Chondrocyte (in vitro differentiated cells): ENCODE measurements at places on chromosomes 7 and 10. TPM values are rescaled to one million over a fixed set of nuclear protein-coding genes. Genes with fewer than 3 reads are reported as not detected.

GRCh38 chr7:95545007-95545615 lies 51.2 kb downstream of the PDK4 start:
- H3K4me1 ChIP-seq = peaks cover 47% of the 10 kb centered on the region
- no peak for DNase-seq
- H3K27me3 ChIP-seq = peaks cover 5% of the 10 kb centered on the region
- H3K27ac ChIP-seq = peak overlapping the region; percentile 87

SPDYE2 gene
- total RNA-seq = not detected in 3 replicates

DNA sequence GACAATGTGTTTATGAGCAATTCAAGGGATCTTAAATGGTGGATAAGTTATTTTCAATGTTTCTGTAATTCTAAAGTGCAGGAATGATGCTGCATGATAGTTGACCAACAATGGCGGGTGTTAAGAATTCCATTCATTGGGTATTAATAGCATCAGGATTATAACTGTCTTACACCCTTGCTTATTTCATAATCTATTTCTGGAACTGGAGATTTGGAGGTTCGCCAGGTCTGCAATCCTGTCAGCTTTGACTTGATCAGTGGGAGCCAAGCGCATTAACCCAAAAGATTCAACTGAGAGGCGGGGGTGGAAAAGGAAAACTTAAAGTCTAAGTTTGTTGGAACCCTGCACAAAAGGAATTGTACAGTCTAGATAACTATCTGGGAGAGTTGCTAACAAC lies 114.9 kb upstream of the ZEB1 start:
- H3K27me3 ChIP-seq = no peaks in the 10 kb centered on the region
- H3K4me3 ChIP-seq = no peak overlapping the region
- DNase-seq = no peak
- peaks cover 7% of the 10 kb centered on the region for H3K4me1 ChIP-seq
- no peak overlapping the region for H3K27ac ChIP-seq

AKR1D1 gene
- total RNA-seq = not detected in 3 replicates

GRCh38 chr10:4698075-4698474 lies 127.9 kb upstream of the AKR1E2 start:
- no peak for DNase-seq
- no peak overlapping the region for H3K27ac ChIP-seq
- H3K27me3 ChIP-seq = no peaks in the 10 kb centered on the region
- no peak overlapping the region for H3K4me3 ChIP-seq
- no peaks in the 10 kb centered on the region for H3K36me3 ChIP-seq

DNA sequence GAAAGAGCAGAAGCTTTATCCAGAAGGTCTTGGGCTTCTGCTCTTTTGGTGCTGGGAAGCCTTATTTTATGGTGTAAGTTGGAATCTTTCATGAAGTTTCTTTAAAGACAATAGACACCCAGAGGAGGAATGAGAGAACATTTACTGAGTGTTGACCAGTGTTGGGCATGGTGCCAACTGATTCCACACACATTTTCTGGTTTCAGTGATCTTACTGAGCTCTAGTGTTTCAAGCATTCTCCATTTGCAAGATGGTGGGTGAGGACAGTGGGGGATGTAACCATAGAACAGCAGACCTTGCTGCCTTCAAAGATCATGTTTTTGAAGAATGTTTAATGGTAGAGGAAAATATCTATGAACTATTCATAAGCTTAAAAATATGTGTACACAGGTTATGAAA lies 114.6 kb downstream of the LRMDA start:
- no peak for DNase-seq
- no peak overlapping the region for H3K27ac ChIP-seq
- H3K4me1 ChIP-seq = peaks cover 71% of the 10 kb centered on the region
- no peaks in the 10 kb centered on the region for H3K36me3 ChIP-seq

PLOD3 gene
- total RNA-seq = 129 to 156 TPM (median 149 TPM) in 3 replicates

DNA sequence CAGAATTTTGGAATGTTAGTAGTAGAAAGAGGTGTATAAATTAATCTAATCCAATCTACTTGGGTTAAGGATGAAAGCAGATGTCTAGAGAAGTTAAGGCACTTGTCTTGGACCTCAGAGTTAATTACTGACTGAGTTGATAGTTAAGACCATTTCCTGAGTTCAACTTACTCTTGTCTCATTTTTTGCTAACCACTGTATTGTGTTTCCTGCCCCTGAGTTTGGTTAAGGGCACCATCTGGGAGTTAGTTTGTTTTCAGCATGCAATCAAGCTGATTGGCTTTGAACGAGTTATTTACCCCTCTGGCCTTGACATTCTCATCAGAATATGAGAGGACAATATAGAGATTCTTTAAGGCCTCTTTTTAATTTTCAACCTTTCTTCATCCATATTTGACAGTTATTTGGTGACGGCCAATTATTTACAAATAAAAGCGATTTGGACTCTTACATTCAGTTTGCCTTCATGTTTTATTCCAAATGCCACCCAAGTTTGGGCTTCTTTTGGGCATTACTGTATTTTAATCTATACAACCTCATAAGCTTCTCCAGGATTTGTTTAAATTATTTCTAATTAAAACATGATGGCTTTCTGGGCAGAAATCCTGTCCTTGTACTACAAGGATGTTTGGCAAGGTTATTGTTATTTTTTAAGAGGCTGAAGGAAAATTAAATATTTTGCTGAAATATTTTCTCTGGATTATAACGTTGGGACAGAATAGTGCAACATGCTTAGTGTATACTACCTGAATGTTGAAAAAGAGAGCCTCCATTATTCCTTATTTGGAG lies 225.0 kb downstream of the CACNB2 start:
- H3K4me3 ChIP-seq = no peak overlapping the region
- DNase-seq = no peak
- peaks cover 22% of the 10 kb centered on the region for H3K4me1 ChIP-seq
- H3K36me3 ChIP-seq = peaks cover 2% of the 10 kb centered on the region

DNA sequence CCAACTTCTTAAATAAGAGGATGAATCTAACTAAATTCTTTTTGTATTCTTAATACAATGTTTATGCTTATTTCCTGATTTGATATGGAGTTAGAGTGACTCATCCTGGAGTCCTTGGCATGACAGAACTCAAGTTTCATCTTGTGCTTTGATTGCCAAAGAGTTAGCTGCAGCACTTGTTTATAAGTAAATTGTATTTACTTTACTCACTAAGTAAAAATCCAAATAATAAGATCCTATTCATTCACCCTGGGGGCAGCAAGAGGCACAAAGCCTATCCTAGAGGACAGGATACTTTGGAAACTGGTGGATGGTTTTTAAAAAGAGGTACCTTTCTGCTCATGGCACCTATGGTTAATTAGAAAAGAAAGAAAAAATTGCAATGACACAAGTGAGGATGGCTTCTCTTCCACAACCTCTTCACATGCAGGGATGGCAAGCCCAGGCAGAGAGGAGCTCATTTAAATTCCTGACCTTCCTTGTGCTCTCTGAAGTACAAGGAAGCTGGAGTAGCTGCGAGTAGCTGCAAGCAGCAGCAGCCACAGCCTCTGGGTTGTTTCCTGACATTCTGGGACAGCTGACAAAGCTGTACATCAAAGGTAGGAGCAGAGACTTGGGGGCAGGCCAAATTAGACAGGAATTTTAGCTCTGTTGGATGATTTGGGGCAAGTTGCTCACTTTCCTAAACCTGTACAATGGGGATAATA lies 28.5 kb upstream of the CROT start:
- H3K36me3 ChIP-seq = peaks cover 4% of the 10 kb centered on the region
- H3K4me3 ChIP-seq = no peak overlapping the region
- DNase-seq = no peak
- H3K27ac ChIP-seq = no peak overlapping the region
- H3K4me1 ChIP-seq = peaks cover 10% of the 10 kb centered on the region

ABCF2 gene
- 35.8 to 42.2 TPM (median 37.7 TPM) in 3 replicates for total RNA-seq

GRCh38 chr10:96130326-96130995 lies 364 bp downstream of the ZNF518A start:
- H3K36me3 ChIP-seq = peaks cover 16% of the 10 kb centered on the region
- peak overlapping the region; percentile 99 for H3K27ac ChIP-seq
- H3K4me3 ChIP-seq = peak overlapping the region; percentile 92
- peaks cover 2% of the 10 kb centered on the region for H3K27me3 ChIP-seq

DNA sequence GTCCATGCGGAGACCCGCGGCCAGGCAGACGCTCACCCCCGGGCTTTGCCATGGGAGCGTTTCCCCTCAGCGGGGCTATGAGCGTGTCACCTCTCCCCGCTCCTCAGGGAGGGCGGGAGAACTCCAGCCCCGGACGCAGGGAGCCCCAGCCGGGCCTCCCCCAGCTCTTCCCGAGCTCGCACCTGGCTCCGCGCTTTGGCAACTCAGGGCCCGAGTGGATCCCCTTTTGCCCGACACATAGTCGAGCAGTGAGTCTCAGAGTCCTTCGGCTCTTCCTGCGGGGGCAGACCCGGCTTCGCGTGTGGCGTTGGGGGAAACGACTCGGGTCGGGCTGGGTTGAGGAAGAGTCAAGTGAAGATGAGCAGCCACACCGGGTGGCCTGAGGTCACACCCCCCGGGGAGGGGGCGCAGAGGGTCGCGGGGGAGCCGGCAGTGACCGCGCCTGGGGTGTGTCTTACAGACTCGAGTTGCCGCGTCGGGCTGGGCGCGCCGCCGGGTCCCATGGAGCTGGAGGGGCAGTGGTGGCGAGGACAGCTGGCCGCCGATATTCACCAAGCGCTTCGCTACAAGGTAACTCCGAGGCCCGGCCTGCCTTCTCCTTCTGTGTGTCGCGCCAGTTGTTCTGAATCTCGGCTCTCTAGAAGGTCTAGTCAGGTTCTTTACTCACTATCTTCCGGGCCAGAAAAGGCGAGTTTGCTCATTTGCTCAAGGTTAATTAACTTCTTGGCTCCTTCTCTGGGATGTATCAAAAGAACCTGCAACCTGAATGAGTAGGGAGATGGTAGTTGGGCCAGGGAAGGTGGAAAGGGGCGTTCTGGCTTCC lies 721 bp downstream of the CCNJ start:
- H3K4me1 ChIP-seq = peaks cover 37% of the 10 kb centered on the region
- peaks cover 2% of the 10 kb centered on the region for H3K36me3 ChIP-seq
- peak; percentile 90 for DNase-seq
- H3K4me3 ChIP-seq = peak overlapping the region; percentile 96
- no peaks in the 10 kb centered on the region for H3K27me3 ChIP-seq

GRCh38 chr7:98616381-98617050 lies 569 bp upstream of the NPTX2 start:
- no peak for DNase-seq
- H3K4me1 ChIP-seq = peaks cover 13% of the 10 kb centered on the region
- H3K36me3 ChIP-seq = no peaks in the 10 kb centered on the region
- no peak overlapping the region for H3K27ac ChIP-seq
- H3K4me3 ChIP-seq = no peak overlapping the region

DNA sequence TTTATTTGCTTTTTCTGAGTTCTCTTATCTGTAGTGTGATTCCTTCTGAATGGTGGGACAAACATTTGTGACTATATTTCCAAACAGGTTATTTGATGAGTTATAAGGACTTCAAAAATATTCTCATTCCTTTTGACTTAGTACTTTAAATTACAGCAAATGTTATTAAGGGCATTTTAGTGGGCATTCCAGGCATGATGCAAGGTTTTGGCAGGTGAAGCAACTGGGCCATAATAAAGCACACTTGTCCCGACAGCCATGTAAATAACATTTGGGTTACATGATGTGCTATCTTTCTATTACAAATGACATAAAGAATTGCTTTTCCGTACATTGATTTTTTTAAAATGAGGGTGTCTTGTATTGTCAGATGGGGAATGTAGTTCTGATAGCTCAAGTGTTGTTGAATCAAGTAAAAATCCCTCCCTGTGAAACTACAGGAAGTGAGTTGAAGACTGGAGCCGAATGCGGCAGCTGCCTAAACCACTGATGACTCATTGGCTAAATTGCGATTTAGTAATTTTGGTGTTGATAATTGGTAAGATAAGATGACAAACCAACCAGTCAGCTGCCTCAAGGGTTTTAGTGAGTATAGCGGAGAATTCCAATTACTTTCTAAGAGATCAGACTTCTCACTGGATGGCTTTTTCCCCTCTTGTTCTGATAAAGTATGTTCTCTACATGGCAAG lies 231.3 kb upstream of the NPY start:
- no peaks in the 10 kb centered on the region for H3K4me1 ChIP-seq
- peaks cover 14% of the 10 kb centered on the region for H3K27me3 ChIP-seq

GIMAP7 gene
- not detected in 3 replicates for total RNA-seq

- peak overlapping the region; percentile 80 for H3K4me3 ChIP-seq
- no peaks in the 10 kb centered on the region for H3K27me3 ChIP-seq
- peak overlapping the region; percentile 74 for H3K27ac ChIP-seq
- peaks cover 3% of the 10 kb centered on the region for H3K36me3 ChIP-seq
- H3K4me1 ChIP-seq = peaks cover 56% of the 10 kb centered on the region
- no peak for DNase-seq
Observed at GRCh38 chr7:2521952-2522591, 2.5 kb downstream of the LFNG start.

DNA sequence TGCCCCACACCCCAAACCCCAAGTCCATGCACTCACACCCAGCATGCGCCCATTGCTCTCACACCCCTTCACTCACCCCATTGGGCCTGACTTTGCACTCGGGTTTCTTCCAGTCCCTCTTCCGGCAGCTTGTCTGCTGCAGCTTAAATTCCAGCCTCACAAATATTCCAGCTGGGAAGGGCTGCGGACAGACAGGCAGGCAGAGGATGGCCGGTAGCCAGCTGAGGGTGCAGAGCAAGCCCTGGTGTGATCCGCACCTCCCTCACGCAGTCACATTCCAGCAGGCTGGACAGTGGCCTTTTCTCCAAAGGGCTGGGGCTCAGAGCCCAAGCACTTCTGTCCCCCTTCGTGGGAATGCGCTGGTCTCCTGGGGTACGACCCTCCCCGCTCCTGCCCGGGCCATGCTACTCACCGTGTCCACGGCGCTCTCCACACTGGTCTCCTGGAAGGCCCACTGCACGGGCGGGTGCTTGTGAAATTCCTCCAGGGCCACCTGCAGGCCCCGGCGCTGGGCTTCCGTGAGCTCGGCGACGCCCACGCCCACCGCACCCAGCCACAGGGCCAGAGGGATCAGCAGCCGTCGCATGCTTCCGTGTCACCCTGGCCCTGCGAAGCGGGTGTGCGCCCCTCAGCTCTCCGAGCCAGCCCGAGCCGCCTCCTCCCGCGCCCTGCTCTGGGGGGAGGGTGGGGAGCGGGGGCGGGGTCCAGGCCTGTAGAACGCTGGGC lies 1.2 kb downstream of the RARRES2 start:
- H3K27ac ChIP-seq = peak overlapping the region; percentile 63
- no peak overlapping the region for H3K4me3 ChIP-seq
- no peak for DNase-seq

DNA sequence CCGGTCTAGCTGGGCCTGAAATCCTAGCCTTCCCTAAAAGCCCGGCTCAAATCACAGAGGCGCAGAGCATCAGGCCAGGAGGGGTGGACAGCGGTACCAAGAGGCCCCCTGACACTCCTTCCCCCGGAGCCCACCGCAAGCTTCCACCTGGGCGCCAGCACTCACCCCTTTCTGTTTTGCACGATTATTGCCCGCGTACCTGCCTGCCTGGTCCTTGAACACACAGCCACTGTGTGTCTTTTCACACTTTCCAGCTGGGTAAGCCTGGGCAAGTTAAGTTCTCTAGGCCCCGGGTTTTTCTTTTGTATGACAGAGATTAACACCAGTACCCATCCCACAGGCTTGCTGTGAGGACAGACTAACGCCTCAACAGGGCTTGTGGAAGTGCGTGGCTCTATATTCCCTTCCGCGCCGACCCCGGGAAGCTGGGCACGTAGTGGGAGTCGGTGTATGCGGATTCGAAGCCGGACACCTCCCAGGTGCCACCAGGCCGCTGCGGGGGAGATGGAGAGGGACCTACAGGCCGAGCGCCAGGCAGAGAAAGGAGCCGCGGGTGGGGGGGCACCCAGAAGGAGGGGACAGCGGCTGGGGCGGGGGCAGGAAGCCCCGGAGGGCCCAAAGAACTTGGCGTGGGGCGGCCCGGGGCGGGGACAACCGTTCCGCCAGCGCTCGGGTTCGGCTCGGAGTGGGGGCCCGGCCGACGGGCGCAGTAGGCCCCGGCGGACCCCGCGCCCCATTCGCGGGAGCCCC lies 792 bp downstream of the ZNF746 start:
- H3K4me1 ChIP-seq = peaks cover 23% of the 10 kb centered on the region
- peak overlapping the region; percentile 93 for H3K4me3 ChIP-seq
- peaks cover 18% of the 10 kb centered on the region for H3K36me3 ChIP-seq
- H3K27me3 ChIP-seq = no peaks in the 10 kb centered on the region
- peak overlapping the region; percentile 93 for H3K27ac ChIP-seq

GALNT17 gene
- 20.6 to 24.4 TPM (median 24.2 TPM) in 3 replicates for total RNA-seq
